ENCODE measurements at places on chromosomes 3 and 15.

DNA sequence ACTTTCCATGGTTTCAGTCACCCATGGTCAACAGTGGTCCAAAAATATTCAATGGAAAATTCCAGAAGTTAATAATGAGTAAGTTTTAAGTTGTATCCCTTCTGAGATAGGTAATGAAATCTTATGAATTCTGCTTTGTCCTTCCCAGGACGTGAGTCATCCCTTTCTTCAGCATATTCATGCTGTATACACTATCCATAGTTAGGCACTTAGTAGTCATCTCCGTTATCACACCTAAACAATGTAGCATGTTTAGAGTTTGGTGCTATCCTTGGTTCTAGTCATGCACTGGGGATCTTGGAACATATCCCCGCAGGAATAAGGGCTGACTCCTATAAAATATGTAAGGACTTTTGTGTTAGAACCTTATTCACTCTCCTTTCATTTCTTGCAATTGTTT lies 153.2 kb downstream of the UNC13C start:
- no peak for DNase-seq

DNA sequence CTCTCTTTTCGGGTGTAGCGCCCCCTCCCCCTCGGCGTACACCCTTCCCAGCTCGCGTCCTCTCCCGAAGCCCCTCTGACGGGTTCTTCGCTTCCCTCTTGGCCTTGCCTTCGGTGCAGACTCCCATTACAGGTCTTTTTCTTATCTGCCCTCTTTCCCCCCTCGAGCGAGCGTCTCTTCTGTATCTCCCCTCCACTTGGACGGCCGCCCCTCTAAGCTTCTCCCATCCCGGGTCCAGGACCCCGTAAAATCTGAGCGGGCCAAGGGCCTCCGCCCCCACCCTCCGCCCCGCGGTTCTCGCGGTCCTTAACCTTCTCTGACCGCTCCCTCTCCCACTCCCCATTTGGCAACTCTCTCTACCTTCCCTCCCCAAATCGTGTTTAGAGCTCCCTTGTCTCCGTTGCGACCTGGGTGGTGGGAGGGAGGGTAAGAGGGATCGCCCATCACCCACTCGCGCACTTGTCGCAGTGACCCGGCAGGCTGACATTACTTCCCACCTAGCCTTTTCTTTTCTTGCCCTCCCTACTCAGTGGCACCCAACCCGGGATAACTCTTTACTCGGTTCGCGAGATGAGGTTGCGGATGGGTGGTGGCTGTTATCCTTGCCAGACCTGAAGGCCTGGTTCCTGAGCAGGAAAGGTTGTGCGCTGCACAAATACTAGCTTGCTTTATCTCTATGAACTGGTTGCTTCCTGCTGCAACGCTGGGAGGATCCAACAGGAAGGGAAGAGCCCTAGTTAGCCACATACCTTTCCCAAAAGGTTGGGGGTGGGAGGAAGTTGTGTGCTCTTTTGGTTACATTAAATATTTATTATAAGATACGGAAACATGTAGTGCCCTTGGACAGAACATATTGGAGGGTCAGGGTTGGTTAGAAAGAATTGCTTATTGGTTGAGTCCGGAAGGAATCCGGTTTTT lies 922 bp downstream of the RAB11A start:
- DNase-seq, result no peak

- DNase-seq, result no peak
These were observed 77.3 kb upstream of the CGNL1 start for GRCh38 chr15:57298843-57299550.

DNA sequence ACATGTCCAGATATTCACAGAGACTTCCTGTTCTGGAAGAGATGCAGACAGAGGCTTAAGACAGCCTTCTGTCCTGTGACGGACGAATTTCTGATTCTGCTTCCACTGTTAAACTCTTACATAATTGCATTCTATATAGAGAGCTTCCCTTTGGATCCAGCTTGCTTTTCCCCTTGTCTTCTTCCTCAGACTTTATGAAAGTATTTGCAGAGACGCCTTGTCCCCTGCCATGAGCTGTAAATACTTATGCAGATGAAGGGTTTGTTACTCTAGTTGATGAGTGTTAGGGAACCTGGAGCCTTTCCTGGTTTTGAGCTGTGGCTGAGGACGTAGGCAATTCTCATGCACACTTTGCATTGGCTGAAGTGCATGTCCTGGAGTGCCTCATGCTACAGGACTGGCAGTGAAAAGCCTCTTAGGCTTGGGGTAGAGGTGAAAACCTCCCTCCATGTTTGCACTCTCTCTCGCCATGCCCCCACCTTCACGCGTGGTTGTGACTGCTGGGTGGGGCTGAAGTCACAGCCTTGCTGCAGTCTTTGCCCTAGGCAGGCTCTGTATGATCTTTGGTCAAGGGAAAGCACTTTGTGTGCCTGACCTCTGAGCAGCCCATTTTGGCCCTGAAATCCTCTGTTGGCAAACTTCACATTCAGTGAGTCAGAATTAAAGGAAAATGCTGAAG lies 286.6 kb downstream of the PTPRG start:
- DNase-seq, result no peak

DNA sequence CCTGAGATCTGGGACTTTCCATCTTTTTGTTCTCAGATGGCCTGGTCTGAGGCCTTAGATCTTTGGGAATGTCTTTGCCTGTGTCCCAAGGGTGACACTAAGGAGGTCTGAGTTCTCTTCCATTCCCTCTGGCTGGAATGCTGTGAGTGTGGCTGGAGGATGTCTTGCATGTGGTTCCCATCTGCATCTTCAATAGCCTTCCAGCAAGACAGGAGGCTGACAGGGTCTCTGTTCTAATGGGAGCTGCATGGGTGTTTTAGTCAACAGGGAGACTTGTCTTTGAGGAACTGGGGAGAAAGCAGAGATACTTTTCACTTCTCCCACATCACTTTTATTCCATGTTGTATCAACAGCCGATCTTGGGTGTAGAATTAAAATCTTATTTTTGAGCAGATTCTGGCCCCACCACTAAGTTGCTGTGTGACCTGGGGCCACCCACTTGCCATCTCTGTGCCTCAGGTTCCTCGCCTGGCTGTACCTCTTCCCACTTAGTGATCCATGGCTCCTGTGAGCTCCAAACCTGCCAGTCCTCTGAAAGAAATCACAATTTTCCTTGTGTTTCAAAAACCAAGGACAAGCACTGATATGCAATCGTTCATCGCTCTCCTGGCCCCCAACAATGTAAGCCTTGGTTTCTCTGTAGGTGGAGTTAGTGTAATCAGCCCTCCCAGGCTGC lies 75.2 kb downstream of the LSM3 start:
- no peak for DNase-seq

DNA sequence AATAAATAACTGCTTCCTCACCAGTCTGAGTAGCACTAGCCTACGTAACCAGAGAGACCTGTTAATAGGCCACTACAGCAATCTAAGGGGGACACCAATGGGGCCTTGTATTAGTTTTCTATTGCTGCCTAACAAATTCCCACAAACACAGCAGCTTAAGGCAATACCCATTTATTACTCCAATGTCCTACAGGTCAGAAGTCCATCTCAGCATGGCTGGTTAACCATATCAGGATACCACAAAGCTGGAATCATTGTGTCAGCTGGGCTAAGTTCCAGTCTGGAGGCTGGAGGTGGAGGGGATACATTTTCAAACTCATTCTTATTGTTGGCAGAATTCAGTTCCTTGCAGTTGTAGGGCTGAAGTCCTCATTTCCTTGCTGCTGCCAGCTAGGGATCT lies 331.9 kb downstream of the ULK4 start:
- DNase-seq, result no peak

- DNase-seq, result no peak
These were observed 14.2 kb downstream of the FBN1 start for GRCh38 chr15:48631176-48631770.

GRCh38 chr3:142962520-142963233 lies 797 bp downstream of the PAQR9 start:
- no peak for DNase-seq

- DNase-seq, result no peak
These were observed 394.6 kb downstream of the FEZF2 start for GRCh38 chr3:61978460-61979419.

- no peak for DNase-seq
These were observed 424 bp downstream of the HAUS2 start for GRCh38 chr15:42549032-42549491.

- DNase-seq, result no peak
These were observed 6.5 kb downstream of the CHST13 start for GRCh38 chr3:126530171-126531050.

DNA sequence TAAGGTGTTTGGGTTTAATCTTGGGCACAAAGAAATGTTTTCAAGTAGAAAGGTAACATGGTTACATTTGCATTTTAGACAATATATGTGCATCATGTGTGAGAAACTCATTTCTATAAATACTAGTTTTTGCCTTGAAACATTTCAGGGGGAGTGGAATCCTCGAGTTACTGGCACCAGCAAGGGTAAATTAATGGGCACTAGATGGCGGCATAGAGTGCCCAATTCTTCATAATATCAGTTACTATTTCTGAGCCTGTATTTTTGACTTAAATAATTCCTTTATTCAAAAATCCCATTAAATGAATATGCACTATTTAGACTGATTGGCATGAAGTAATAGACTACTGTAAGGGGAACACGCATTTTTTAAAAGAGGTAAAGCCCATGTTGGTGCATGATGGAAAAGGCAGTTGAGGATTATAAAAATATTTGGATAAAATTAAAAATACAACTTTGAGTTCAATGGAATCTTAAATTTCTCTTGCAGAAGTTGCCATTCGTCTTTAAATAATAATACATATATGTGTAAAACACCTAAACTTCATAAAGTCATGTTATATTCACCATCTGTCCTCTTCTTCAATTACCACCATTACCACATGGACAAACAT lies 106.3 kb downstream of the ZBTB20 start:
- DNase-seq, result peak; percentile 2

GRCh38 chr3:128895843-128896697 lies 16.6 kb downstream of the ACAD9 start:
- DNase-seq, result no peak

- no peak for DNase-seq
These were observed 381.4 kb downstream of the NTRK3 start for GRCh38 chr15:87874896-87875711.

DNA sequence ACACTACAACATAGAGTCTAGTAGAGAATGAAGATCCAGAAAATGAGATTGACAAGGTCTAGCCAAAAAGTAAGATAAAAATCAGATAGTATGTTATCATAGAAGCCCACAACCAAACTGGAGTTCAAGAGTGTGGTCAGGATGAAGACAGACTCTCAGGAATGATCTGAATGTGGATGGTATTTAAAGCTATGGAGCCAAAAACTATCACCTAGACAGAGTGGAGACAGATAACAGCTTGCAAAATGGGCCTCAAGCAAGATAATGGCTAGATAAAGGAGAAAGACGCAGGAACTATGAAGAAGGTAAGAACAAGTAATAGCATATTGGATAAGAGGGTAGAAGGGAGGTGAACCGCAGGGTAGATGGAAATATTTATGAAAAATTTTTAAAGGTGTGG lies 35.4 kb downstream of the ZMAT3 start:
- DNase-seq, result no peak
